ENCODE measurements at places on chromosomes 16 and 17.

DNA sequence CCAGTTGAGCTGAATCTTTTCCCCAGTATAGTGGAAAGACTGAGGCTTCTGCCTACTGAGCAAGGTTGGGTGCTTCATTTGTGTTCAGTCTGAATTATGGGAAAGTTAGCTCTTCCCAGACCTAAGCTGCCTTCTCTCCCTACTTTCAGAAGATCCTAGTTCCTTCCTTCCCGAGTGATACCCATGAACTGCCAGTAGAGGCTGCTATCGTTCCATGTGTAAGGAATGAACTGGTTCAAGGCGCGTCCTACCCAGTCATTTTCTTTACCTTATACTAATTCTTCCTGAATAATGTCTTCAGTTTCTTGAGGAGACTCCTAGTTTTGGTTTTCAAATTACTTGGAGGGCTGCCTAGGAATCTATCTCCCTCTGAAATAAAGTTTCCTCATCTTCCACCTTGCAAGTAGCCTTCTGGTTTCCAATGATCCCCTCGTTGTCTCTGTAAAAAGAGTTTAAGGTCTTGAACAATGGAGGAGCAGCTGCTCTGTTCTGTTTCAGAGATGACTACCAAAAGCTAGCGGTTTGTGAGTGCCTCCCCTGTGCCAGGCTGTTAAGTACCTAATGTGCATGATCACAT lies 934 bp upstream of the AOC2 start:
- DNase-seq, result peak; percentile 80

GRCh38 chr16:78788276-78788675 lies 688.8 kb downstream of the WWOX start:
- no peak for DNase-seq

- DNase-seq, result peak; percentile 55
These were observed 33.3 kb downstream of the BAHCC1 start for GRCh38 chr17:81428516-81428915.

- no peak for DNase-seq
These were observed 93.6 kb downstream of the HS3ST4 start for GRCh38 chr16:25785361-25785760.

DNA sequence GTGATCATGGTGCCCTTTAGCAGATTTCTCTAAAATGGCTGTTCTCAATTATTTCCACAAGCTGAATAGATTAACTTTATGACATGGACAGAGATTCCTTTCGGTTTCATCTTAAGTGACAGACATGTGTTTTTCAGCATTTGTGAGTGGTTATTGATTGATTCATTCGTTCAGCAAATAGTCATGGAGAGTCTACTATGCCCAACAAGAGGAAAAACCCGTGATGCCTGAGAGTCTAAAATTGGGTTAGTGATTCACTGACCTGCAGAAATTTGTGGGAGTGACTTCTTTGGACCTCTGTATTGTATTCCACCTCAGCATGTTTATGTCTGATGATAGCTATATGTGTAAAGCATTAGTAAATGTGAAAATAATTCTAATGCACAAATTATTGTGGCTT lies 28.0 kb upstream of the DUSP14 start:
- DNase-seq, result no peak

DNA sequence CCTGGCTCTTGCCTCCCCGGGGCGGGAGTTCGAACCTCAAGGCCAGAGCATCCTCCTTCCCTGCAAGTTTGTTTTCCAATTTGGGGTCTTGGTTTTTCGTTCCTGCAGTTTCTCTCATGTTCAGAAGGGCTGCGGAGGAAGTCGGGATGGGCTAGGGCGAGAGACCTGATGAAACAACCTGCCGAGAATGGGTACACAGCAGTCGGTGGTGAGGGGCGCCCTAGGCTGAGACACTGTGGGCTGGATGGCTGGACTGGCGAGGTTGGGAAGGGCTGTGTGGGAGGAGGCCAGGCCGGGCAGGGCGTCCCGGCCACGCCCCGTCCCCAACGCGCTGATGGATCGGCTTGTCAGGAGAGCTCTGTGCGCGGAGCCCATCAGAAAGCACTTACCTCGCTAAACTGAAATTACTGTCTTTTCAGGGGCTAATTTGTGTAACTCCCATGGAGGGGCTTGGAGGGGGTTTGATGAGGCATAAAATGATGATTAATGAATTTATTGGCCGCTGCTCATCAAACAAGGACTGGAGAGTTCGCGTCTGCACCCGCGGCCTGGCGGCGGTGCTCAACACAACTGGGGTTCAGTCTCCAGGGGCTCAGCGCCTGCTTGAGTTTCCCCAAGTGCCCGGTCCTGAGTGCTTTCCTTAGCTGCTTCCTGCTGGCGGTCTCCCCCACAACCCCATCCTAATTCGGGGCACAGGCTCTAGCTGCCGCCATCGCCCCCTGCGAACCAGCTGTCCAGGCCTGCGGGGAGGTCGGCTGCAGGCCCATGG lies 9.0 kb downstream of the IRX5 start:
- no peak for DNase-seq

DNA sequence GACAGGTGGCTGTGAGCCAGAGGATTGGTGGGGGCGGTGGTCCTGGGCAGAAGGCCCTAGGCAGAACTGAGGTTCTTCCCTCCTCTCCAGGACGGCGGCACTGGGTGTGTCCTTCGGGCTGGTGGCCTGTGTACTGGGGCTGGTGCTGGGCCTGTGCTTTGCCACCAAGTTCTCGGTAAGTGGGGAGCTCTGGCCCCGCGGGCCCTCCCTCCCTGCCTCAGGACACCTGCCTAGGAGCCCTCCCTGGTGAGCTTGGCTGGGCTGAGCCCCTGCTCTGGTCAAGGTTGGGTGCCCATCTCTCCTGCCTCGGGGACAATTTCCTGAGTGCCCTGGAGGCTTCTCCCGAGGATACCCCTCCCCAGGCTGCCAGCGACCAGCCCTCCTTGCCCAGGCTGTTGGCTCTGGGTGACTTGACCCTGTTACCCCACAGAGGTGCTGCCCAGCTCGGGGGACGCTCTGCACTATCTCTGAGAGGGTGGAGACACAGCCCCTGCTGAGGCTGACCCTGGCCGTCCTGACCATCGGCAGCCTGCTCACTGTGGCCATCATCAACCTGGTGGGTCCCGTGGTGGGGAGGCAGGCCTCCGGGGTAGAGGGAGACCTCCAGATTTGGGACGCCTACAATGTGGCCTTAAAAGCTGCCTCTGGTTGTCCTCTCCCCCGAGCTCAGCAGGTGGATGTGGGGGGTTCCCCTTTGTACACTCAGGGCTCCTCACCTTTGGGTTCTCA lies 42.0 kb downstream of the ADCY7 start:
- no peak for DNase-seq

GRCh38 chr16:30972872-30973271 lies 12.1 kb upstream of the HSD3B7 start:
- peak; percentile 76 for DNase-seq

DNA sequence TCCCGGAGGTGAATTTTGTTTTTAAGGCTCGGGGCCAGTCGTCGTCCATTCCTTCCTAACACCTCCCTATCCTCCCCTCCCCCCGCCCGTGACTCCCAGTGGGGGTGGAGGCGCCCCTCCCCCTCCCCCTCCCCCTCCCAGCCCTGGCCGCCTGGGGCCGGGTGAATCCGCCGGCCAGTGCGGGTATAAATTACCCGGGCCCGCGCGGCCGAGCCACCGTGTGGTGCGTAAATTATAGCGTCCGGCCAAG lies 2.0 kb upstream of the GSE1 start:
- DNase-seq, result no peak

DNA sequence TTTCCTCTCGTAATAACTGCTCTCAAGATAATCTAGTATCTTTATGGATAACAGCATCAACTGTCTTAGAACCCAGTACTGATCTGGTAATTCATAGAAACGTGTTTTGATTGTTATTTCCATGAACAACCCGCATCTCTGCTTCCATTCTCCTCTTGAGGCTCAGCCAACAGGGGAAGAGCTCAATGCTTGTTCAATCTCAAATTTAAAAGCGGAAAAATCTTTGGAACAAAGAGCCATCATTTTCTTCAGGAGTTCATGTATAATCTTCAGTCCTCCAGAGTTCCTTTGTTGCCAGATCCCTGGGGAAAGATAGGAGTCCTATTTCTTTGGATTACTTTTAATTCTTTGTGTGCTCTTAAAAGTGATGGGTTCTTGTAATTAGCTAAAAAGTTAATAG lies 319.9 kb downstream of the GRIN2A start:
- no peak for DNase-seq

DNA sequence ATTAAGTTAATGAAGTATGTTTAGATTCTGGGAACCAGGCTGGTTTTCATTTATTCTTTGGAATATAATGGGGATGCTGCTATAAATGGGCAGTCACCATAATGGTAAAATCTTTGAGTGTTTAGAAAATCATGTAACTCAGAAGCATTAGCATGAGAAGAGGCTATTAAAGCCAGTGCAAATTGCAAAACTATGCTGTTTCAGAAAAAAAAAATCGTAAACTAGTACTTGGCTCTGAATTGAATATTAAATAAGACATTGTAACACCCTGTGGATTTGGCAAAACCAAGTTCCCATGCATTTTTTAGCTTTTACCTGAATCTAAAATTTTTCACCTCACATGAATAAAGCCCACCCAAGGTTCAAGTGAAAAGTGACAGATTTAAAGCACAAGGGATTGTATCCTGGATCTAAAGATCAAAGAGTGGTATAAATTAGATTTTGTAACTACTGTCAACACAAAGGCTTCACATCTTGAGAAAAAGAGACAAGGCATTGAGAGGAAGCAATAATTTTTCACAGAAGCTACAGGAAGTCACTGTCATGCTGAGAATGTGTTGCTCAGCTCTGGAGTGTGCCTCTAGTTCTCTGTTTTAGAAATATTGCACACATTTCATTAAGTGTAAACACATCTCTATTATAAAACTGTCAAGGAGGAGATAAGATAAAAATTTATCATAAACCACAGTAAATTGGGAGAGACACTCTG lies 142.2 kb downstream of the ABCA8 start:
- peak; percentile 6 for DNase-seq

- no peak for DNase-seq
These were observed 13.1 kb downstream of the CCR7 start for GRCh38 chr17:40551879-40552768.

DNA sequence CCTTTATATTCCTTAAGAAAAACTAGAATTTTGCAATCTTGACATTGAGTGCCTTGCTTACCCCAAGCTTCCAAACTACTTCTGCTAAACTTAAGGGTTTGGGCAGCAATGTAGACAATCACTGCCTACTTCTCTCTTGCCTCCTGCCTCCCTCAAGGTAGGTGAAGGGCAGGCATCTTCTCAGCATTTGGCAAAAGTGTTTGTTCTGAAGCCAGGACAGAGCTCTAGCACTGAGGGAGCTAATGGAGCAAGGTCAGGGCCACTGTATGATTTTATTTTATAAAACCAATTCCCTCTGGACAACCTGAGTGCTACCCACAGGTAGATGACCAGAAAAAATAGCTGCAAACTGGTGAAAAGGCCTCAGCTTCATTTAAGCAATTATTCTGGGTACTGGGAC lies 111.8 kb downstream of the IRX3 start:
- DNase-seq, result no peak

DNA sequence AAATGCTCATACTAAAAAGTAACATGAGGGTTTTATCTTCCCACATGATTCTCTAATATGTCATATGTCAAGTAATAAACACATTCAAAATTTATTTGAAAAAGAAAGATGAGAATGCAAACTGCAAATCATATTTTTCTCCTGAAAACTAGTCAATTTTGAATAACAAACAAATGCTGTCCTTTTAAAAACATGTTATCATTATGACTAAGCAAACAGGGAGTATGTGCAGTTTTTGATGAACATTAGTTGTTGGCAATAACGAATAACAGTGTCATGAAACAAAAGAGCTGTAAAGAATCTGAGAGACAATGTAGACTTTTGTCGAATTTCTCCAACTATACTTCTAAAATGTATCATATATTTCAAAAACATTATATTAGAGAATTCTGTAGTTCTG lies 34.8 kb downstream of the RPGRIP1L start:
- no peak for DNase-seq

DNA sequence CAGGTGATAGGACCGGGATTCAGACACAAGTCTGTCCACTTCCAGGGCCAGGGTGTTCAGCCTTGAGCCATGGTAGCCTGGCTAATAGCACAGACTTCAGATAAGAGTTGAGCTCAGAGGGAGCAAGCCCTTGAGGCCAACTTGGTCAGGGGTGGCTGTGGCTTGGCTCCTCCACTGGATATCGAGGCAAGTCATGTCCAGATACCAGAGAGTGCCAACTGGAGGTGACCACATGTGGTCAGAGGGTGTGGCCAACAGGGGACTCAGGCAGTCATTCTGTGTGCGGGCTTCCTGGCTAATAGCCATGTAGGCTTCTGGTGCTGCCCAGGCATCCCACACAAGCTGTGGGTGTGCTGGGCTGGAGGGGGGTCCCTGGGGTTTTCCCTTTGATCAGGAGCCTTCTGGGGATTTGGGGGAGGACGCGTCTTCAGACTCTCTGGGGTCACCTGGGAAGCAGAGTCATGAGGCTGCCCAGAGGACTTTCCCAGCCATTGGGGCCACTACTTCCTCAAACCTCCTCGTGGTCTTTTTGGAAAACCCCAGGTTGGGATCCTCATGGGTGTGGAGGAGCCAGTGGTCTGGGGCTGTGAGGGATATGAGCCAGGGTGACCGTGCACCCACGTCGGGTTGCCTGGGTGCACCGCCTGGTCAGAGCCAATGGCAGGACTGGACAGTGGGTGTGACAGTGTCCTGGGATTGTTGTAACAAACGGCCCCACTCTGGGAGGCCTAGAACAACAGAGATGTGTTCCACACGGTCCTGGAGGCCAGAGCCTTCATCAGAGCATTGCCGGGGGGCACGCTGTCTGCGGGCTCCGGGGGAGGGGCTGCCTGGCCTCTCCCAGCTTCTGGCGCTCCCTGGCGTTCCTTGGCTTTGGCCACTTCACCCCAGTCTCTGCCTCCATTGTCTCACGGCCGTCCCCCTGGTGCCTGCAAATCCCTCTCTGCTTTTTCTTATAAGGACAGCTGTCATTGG lies 25.0 kb downstream of the COX4I1 start:
- no peak for DNase-seq

GRCh38 chr16:70257391-70257790 lies 5.7 kb upstream of the EXOSC6 start:
- no peak for DNase-seq

DNA sequence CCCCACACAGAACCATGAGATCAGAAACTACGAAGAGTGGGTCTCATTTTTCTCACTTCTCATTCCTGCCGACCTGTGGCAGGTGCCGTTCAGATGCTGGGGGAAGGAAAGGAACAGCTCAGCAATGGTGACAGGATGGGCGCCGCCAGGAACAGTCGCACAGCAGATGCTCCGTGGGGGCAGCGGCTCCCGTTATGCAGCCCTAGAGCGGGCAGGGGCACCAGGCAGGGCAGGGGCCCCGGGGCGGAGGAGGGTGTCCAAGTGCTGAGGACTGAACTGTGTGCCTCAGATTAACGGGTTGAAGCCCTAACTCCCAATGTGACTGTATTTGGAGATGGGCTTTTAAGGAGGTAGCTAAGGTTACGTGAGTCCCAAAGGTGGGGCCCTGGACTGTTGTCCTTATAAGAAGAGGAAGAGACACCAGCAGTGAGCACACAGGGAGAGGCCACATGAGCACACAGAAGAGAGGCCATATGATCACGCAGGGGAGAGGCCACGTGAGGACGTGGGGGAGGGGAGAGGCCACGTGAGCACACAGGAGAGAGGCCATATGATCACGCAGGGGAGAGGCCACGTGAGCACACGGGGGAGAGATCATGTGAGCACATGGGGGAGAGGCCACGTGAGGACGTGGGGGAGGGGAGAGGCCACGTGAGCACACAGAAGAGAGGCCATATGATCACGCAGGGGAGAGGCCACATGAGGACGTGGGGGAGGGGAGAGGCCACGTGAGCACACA lies 95.7 kb upstream of the METRNL start:
- no peak for DNase-seq

GRCh38 chr16:50252874-50253513 lies 13.4 kb upstream of the ADCY7 start:
- DNase-seq, result no peak
